ENCODE measurements at places on chromosomes 6 and 20.

DNA sequence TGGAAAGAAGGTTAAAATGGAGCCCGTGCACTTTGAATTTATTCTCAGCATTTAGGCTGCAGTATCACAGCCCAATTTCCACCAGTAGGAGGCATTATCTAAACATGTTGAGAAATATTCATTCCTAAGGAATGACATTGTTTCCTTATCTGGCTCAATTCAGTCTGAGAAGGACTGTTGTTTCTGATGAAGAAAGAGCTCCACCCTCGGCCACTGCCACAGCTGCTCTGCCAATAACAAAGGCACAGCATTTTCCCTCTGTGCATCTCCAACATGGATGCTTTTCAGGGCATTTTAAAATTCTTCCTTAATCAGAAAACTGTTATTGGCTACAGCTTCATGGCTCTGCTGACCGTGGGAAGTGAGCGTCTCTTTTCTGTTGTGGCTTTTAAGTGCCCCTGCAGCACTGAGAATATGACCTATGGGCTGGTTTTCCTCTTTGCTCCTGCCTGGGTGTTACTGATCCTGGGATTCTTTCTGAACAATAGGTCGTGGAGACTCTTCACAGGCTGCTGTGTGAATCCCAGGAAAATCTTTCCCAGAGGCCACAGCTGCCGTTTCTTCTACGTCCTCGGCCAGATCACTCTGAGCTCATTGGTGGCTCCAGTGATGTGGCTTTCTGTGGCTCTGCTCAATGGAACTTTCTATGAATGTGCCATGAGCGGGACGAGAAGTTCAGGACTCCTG is at the start of gene CALHM5:
TSS of gene CALHM5 (plus strand) at position 216 of the 687 bp plus-strand sequence. CDS start at position 274, 58 bp downstream.
- DNase-seq, result no peak

DNA sequence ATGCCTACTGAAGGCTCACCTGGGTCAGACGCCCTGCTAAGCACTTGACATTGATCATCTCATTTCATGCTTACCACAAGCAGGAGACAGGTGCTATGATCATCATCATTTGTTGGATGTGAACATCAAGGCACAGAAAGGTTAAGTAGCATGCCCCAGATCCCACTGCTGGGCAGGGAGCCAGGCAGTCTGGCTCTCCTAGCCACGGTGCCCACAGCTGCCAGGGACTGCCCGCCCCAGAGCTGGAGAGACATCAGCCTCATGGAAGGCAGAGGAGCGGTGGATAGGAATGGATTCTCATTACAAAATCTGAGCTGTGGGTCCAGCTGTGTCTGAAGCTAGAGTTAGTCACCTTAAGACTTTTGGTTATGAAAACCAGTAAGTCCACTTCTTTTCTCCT is 3.6 kb downstream of the SULF2 start:
- DNase-seq, result no peak

- no peak for DNase-seq
Measured at GRCh38 chr20:38722683-38723016, 1.6 kb upstream of the SLC32A1 start.

GRCh38 chr6:15285682-15286294 is 39.9 kb downstream of the JARID2 start:
- no peak for DNase-seq

GRCh38 chr6:72953971-72954381 is 271.3 kb downstream of the KHDC1L start:
- DNase-seq, result no peak

GRCh38 chr6:152846825-152847224 is 96.2 kb downstream of the VIP start:
- no peak for DNase-seq

All from activated CD4-positive, alpha-beta T cell treated with anti-CD3 and anti-CD28 coated beads for 4 hours (primary cell).